ENCODE measurements at places on chromosomes 3 and 15.

DNA sequence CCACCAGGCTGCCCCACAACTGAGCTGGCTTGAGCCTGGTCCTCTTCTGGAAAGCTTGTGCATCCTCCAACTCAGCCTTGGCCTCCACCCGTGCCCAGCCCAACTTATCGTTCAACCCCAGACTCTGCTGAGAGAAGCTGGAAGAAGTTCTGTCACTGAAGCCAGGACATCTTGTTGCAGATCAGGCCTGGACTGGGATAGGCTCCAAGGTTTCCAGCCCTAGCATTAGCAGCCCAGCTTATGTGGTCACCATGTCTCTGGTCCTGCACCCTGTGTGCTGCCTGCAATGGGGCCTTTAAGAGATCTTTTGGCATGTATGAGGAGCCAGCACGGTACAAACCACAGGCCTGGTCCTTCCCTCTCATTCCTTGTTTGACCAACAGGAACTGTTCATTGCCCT is 15.2 kb upstream of the CAMP start:
- no peak for DNase-seq

GRCh38 chr3:150610785-150611184 is 7.7 kb downstream of the SELENOT start:
- no peak for DNase-seq

DNA sequence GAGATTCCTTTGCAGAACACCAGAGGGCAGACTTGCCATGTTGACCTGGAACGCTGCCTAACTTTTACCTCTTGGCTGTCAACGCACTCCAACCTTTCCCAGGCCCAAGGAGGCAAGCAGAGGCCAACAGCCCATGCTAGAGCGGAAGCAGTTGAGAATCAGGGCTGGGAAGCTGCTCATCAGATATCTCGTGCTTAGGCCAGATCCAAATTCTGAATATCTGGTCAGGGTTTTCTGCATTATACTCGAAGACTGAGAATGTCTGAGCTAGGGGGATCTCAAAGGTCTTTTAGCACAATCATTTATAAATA is 2.5 kb downstream of the XIRP1 start:
- DNase-seq: peak; percentile 63

DNA sequence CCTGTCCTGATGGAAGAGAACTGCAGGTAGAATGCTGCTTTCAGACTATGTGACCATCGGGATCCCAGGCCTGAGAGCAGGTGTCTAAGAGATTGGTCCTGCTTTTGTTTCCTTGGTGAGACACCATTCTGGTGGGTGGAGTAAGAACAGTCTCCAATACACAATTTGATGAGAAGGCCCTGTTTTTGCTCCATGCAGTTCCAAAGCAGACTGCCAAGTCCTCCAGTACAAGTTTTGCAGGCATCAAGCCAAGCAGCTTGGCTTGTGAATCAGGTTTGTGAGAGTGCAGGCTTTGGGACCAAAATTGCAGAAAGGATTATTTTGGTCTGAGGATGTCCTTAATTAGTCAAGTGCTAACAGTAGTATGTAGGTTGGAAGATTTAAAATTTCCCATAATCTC is 381.6 kb downstream of the FOXP1 start:
- DNase-seq: no peak

GRCh38 chr3:42831321-42831713 is 22.1 kb downstream of the ACKR2 start:
- DNase-seq: peak; percentile 56

- DNase-seq: peak; percentile 98
These were observed 470.8 kb downstream of the SOX2 start for GRCh38 chr3:182182531-182182968.

DNA sequence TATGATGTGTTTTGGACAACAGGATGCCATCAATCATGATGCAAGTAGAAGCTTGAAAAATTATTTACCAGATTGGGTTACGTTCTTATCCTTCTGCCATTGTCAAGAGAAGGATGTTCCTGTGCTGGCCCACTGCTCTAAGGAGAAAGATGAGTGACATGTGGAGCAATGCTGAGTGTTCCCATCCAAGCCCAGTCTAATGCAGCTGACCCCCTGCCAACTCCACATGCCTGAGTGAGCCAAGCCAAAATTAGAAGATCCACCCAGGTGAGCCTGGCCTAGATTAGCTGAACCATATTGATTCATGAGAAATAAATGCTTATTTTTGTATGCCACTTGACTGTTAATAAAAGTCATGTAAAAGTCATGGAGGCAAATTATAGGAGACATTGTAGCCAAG is 446.5 kb downstream of the CNTN3 start:
- no peak for DNase-seq

DNA sequence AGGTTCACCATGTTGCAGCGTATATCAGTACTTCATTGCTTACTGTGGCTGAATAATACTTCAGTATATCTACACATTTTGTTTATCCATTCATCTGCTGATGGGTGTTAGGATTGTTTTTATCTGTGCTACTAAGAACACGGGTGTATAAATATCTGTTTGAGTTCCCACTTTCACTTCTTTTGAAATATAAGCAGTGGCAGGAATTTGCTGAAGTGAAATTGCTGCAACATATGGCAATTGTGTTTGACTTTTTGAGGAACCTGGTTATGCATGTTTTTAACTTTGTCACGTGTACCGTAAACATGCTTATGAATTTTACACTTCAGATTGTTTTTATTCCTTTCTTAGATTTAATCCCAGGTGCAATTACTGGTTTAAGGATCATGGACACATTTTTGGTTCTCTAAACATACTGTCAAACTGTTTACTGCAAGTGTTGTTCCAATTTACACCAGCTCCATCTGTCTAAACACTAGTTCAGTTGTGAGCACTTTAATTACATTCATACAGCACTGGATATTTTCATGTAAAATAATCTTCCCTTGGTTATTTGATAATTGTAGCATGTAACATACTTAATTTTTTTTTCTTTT is 23.1 kb downstream of the TRAK1 start:
- DNase-seq: no peak

DNA sequence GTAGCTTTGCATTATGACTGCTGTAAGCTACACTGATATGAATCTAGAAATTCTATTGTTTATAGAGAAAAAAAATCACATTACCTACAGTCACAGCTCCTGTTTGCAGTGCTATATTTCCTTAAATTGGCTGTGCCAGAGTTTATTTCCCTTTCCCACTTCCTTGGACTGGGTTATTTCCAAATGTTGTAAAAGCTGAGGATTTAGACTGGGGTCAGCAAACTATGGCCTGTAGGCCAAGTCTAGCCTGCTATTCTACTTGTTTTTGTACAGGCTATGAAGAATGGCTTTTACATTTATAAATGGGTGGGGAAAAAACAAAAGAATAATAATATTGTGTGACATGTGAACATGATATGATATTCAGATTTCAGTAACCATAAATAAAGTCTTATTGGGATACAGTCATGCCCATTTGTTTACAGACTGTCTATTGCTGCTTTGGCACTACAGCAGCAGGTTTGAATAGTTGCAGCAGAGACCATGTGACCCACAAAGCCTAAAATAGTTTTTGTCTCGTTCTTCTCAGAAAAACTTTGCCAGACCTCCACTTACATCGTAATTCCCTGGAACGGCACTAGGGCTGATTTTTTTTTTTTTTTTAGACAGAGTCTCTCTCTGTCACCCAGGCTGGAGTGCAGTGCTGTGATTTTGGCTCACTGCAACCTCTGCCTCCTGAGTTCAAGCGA is 7.8 kb downstream of the GLDN start:
- no peak for DNase-seq

DNA sequence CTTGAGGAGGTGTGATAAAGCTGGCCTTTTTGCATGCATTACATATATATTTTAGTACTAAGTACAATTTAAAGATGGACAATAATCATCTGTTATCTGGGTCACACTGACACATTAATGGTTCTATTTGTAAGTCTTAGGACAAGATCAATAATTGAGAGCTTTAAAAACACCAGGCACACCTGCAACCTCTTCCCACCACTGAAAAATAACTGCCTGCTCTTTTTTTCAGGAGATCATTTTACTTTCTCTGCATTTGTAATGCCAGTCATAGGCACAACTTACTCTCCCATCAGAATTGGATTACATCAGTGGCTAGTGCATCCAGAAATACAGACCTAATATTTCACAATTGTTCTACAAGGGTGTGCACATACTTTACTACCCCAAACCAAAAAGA is 149.8 kb downstream of the MECOM start:
- no peak for DNase-seq

GRCh38 chr15:81544385-81544784 is 170.4 kb upstream of the TMC3 start:
- no peak for DNase-seq

DNA sequence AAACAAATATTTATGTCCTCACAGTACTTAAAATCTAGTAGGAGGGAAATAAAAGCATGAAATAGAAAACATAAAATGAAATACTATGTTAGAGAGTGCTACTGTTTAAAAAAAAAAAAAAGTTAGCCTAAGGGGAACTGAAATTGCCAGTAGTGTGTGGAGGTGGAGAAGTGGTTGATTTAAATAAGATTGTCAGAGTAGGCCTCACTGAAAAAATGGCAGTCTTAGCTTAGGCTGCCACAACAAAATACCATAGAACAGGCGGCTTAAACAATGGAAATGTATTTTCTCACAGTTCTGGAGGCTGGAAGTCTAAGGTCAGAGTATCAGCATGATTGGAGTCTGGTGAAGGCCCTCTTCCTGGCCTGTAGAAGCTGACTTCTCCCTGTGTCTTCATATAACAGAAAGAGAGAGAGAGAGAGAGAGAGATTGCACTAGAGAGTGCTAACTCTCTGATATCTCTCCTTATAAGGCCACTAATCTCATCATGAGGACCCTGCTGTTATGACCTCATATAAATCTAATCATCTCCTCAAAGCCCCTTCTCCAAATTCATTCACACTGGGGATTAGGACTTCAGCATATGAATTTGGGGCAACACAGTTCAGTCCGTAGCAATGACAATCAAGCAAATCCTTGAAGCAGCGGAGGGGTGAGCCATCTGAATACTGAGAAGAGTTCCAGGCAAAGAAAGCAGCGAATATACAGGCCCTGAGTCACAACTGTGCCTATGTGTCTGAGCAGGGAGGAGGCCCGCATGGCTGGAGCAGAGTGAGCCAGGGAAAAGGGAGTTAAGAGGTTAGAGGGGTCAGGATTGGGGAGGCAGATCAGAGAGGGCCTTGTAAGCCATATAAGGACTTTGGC is 23.6 kb upstream of the LRRC34 start:
- no peak for DNase-seq

GRCh38 chr3:117052395-117052794 is 342.8 kb downstream of the TUSC7 start:
- DNase-seq: no peak

DNA sequence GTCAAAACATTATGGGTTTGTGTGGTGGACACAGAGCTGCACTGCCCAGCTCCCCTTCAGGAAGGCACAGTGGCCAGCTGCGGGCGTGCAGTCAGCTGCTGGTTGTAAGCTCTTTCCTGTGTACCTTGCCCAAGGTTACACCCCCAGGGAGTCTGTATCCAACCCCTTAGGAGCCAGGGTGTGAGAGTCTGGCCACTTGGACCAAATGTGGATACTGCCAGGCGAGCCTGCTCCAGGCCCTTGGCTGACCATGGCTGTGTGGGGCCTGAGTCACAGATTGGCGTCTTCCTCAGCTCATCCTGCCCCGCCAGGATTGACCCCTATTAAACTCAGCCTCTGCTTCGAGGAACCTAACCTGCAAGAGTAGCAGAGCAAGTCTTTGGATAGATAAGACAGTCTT is 56.9 kb downstream of the ABHD5 start:
- DNase-seq: no peak

DNA sequence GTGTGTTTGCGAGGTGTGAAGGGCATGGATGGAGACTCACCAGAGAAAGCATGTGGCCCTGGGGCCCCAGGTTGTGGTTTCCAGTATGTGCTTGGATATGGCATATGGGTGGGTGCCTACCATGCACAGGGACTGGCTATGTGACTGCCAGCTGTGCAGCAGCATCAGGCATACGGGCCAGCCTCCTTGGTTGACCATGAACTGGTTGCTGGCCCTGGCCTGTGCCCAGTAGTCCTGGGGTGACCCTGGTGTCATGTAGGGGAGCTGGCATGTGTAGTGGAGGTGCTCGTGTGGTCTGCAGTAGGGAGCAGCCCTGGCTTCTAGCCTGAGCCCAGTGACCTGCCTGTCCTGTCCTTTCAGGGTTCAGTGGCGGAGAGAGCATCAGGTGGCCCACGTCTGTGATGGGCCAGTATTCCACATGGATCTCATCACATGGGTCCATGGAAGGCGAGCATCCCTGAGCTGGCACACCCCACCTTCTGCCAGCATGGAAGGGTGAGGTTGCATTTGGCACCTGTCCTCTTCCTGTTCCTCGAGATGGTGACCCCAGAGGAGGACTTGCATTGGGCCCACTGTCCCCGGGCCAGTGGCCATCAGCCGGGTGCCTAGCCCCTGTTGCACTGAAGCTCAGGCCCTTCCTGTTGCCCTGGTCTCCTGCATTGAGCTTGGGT is 228.9 kb downstream of the SNRPN start:
- DNase-seq: no peak

DNA sequence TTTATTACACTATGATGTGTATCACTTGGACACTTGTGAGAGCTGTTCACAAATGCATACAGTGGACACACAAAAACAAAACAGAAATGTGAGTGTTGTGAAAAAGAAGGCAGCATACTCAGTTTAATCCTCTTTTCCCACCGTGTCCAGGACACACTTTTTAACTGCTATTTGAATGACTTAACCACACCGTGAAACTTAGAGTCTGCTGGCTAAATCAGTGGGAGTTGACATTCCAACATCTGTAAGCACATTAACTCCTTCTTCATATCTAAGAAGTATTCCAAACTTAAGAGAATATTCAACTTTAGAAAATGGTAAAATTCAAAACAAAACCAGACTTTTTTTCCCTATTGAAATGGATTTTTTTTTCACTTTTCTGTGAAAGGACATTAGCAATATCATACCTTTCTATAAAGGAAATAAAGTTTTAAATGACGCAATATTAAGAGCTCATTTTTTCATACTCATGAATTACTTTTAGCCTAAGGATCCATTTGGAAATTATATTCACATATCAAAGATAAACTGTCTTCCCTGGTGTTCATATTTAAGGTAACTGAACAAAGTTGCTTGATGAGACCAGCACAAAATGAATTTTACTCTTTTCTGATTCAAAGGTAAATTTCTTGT is 316.6 kb downstream of the RBMS3 start:
- DNase-seq: no peak

GRCh38 chr3:25455441-25456132 is 27.5 kb downstream of the RARB start:
- DNase-seq: no peak

- DNase-seq: peak; percentile 64
These were observed 378.6 kb upstream of the MCTP2 start for GRCh38 chr15:93852761-93853160.

DNA sequence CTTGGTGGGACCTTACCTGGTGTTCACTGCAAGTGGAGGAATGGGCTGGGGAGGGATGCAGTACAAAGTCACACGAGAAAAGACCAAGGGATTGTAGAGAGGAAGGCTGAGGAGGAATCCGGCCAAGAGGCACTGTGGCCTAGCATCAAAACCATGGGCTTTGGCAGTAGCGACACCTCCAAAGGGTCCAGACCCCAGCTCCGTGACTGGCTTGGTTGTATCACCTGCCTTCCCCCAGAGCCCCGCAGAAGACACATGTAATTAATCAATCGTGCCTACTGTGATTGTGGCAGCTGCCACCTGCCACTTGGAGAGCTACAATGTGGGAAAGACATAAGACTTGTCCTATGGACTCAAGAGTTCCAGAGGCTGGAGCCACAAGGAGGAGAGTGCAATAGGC is 54.7 kb downstream of the ST8SIA2 start:
- no peak for DNase-seq

- no peak for DNase-seq
These were observed 51.6 kb downstream of the RARB start for GRCh38 chr3:25479727-25480010.
